GF-D8 (cell line): ENCODE measurements at places on chromosomes 7 and 10.

GRCh38 chr7:45069444-45070253 lies 19.1 kb downstream of the NACAD start:
- no peak for DNase-seq

GRCh38 chr7:41696323-41696916 lies 6.5 kb downstream of the INHBA start:
- DNase-seq: no peak

- no peak for DNase-seq
Measured at GRCh38 chr7:4079366-4079765, 602.7 kb upstream of the FOXK1 start.

DNA sequence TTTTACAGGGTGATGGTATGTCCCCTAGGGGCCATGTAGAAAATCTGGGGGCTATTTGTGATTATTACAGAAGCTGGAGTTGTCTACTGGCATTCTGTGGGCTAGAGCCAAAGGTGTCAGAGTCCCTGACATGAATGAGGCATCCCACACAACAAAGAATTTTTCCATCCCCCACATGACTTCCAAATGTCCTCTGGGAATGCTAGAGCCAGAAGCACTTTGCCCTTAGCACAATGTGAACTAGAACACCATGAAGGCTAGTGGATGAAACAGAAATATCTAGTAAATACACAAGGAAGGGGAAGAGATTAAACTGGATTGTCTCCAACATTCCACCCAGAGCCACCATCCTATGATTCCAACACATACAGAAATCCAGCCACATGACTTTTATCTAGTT lies 46.9 kb downstream of the FAM13C start:
- DNase-seq: no peak

- no peak for DNase-seq
Measured at GRCh38 chr10:12628964-12629766, 279.8 kb downstream of the CAMK1D start.

GRCh38 chr10:124698545-124699469 lies 45.4 kb downstream of the FAM53B start:
- DNase-seq: no peak

- DNase-seq: no peak
Measured at GRCh38 chr7:47149208-47149839, 432.6 kb downstream of the TNS3 start.

DNA sequence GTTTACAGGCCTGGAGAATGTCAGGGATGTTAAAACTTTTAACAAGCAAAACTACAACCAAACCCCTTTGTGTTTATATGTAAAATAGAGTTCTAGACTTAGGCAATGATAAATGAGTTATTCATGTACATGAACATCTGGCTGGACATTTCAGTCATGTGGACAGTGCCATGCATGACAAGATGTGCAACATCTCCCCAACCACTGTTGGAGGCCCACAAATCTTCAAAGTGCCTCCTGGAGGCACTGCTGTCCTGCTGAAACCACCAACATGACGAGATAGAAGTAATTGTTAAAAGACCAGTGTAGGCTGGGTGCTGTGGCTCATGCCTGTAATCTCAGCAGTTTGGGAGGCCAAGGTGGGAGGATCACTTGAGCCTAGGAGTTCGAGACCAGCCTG lies 18.4 kb downstream of the PPIA start:
- no peak for DNase-seq

DNA sequence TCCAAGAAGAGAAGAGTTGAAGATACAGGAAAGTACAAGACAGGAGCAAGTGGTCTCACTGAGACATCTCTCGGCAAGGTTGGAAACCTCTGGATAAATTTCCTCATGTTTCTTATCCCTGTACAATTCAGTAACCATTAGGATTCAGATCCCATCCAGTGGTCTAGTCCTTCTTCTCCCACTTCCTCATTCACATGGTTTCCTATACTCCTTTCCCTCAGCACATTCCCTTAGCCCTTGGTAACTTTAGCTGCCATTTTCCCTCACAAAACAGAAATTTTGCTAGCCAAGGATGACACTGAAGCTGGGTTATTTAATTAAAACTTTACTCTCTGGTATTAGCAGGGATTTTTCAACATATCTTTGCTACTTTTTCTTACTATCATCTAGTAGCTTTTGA lies 82.6 kb downstream of the CPED1 start:
- no peak for DNase-seq

DNA sequence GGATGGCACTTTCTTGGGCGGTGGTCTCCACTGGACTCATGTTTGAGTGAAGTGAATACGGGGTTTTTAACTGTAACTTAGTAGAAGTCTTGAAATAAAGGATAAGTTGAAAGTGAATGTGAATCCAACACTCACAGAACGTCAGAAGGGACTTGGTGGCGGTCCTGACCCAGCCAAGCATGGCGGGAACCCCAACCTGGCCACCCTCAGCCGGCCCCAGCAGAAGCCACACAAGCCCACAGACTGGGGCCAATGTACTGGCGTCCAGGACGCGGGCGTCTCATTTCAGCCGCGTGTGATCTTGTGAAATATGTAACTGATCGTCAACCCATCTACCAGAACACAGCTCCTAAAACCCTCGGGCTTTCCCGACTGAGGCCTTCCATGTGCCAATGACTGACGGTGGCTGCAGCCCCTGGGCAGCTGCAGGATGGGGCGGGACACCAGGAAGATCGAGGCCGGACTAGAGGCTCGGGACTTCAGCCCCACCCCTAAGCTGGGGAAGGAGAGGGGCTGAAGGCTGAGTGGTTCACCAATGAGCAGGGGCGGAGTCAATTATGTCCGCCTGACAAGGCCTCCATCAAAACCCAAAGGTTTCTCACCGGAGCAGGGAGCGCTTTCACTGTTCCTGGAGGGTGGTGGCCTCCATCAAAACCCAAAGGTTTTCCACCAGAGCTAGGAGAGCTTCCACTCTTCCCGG lies 161.5 kb downstream of the MAD1L1 start:
- DNase-seq: no peak

DNA sequence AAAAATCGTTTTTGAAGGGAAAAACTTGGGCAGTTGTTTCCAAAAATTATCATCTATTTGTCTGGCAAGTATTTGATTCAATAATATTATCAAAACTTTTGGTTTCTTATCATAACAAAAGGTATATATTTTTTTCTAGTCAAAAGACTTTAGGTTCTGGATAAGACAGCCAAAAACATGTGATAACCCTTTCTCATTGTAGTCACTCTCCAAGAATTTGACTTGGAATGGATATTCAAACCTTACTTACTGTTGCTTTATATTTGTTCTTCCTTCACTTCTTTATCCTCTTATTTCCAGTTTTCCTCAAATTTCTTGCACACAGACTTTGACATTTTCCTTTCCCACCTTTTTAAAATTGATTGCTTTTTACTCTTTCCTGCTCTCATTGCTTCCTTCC lies 140.9 kb upstream of the FAM3C start:
- no peak for DNase-seq

- no peak for DNase-seq
Measured at GRCh38 chr7:119935418-119936025, 337.5 kb upstream of the KCND2 start.

- DNase-seq: peak; percentile 51
Measured at GRCh38 chr7:50307368-50308032, 3.0 kb downstream of the IKZF1 start.

- no peak for DNase-seq
Measured at GRCh38 chr10:7538970-7539654, 127.7 kb downstream of the ITIH5 start.

DNA sequence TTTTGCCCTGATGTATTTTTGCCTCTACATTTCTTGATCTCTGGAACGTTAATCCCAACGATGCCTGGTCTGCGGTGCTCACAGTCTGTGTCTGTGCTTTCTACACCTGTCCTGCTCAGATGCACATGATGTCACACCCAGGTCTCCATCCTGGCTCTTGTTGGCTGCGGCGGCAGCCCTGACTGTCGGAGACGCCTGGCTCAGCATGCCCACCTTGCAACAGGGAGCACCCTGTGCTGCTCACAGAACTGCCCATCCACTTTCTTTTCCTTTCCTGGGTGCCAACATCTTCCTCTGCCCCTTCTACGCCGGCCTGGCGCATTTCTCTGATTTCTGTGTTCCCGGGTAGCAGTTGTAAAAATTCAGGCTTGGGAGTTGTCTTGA lies 106.2 kb downstream of the CUX1 start:
- no peak for DNase-seq

GRCh38 chr7:7786595-7786994 lies 68.2 kb upstream of the RPA3 start:
- no peak for DNase-seq

DNA sequence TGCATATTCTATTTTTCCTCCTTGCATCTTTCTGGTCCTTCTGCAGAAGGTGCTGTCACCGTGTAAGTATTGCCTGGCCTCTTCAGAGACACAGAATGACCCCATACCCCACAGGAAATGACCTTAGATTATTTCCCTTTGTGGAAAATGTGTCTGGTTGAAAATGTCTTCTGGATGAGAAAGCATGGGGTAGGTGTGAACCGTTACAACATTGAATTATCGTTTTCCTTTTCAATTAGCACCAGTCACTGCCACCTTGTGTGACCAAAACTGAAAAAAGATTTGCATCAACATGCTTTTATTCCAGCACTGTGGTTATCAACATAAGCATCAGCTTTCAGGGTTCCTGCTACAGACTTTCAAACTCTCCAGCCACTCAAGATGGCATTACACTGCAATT lies 58.0 kb upstream of the CELF2 start:
- no peak for DNase-seq

GRCh38 chr7:64997164-64997908 lies 6.5 kb upstream of the ZNF117 start:
- DNase-seq: no peak

GRCh38 chr7:5997210-5997808 lies 11.5 kb downstream of the PMS2 start:
- peak; percentile 30 for DNase-seq

- DNase-seq: no peak
Measured at GRCh38 chr7:53789741-53790140, 752.4 kb upstream of the VSTM2A start.

GRCh38 chr7:49386792-49387191 lies 386.6 kb upstream of the VWC2 start:
- no peak for DNase-seq

DNA sequence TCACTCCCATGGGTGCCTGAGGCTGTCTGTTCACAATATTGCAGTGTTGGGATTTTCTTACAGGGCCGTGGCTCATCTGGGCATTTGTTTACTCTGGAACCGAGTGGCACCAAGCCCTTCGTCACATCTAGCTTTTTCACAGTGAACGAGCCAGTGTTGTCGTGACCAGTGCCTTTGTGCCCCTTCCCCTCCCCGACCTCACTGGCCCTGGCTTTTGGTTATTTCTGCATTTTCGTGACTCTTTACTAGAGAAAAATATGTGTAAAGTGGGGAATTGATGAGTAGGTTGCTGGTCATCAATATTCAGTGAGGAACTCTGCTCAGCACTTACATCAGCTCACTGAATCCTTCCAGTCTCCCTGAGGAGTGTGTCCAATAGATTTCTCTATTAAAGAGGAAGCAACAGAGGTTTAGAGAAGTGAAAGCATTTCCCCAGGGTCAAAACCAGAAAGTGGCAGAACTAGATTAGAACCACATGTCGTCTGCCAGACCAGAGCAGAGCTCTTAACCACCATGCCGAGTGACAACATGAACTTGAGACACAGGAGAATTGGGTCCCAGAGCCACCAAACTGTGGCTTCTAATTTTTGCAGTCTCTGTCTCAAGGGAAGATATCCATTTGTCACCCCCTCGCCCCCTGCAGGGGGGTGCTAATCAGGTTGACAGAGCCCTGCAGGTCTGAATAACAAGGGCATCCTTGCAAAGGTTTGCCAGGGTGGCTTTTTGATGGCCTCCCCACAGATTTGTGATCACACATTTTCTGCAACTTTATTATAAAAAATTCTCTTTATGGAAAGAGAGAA lies 125.3 kb downstream of the CHN2 start:
- no peak for DNase-seq

DNA sequence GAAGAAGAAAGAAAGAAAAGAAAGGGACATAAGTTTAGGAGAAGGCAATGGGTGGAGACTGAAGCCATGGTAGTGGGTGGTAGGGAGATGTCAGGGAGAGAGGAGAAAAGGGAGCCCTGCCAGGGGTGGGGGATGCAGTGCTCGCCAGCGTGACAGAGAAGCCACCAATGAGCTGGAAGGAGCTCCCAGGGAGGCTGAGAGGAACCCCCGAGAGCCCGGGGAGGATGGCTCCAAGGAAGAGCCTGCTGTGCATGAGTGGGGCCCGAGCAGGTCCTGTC lies 141.2 kb upstream of the SHH start:
- DNase-seq: no peak

GRCh38 chr10:25522946-25523608 lies 348.3 kb downstream of the GPR158 start:
- DNase-seq: no peak

- no peak for DNase-seq
Measured at GRCh38 chr7:132435016-132435990, 141.0 kb downstream of the PLXNA4 start.

- no peak for DNase-seq
Measured at GRCh38 chr10:110310741-110311140, 6.0 kb upstream of the SMNDC1 start.

DNA sequence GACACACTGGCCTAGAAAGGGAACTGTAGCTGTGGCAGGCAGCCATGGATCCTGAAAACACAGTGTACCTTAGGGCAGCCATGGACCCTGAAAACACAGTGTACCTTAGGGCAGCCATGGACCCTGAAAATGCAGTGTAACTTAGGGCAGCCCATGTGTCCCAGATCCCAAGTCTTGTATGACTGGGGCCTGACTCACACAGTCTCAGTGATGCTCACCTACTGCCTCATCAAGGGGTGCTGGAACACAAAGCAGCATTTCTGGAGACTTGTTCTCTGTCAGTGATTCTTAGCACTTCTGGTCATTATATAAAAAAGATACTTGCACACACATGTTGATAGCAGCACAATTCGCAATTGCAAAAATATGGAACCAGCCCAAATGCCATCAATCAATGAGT lies 70.2 kb upstream of the LAMB4 start:
- DNase-seq: no peak

DNA sequence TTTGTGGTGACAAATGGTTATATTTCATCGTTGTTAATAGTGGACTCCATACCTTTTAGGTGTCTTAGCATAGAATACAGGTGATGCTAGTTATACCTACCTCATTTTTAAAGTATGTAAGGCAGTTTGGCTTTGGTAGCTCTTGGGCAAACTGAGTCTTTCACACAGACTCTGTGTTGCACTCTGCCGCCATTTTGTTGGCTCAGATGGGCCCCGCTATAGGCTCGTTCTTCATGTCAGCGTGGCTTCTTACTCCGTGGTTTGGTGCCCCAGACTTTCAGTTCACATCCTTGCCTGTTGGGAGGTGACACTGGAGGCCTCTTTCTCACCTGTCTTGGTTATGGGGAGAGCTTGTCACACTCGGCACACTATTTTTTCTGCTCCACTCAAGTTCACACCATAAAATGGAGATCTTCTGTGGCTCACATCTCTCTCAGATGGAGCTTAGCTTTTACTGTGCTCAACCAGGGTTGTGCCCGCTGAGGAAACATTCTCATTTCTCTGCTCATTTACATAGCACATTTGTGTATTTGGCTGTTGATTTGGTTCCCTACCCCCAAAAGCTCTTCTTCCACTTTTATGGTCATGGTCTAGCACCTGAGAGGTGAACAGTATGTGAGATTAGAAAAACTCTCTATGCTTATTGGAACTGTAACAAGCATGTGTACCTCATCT lies 178.5 kb downstream of the ARID5B start:
- no peak for DNase-seq

- DNase-seq: no peak
Measured at GRCh38 chr7:141464551-141464950, 86.7 kb upstream of the AGK start.
